ENCODE measurements at places on chromosomes 7 and 10. TPM values are rescaled to one million over a fixed set of nuclear protein-coding genes. Genes with fewer than 3 reads are reported as not detected.
A peak's percentile ranks its signal among the peaks of the same experiment; 100 is the strongest.

Gene CCDC3
- total RNA-seq, result 26.1 TPM

Gene GSTO1
- 121 TPM for total RNA-seq

- DNase-seq, result no peak
These were observed 233.1 kb upstream of the IGFBP3 start for GRCh38 chr7:46153951-46154787.

DNA sequence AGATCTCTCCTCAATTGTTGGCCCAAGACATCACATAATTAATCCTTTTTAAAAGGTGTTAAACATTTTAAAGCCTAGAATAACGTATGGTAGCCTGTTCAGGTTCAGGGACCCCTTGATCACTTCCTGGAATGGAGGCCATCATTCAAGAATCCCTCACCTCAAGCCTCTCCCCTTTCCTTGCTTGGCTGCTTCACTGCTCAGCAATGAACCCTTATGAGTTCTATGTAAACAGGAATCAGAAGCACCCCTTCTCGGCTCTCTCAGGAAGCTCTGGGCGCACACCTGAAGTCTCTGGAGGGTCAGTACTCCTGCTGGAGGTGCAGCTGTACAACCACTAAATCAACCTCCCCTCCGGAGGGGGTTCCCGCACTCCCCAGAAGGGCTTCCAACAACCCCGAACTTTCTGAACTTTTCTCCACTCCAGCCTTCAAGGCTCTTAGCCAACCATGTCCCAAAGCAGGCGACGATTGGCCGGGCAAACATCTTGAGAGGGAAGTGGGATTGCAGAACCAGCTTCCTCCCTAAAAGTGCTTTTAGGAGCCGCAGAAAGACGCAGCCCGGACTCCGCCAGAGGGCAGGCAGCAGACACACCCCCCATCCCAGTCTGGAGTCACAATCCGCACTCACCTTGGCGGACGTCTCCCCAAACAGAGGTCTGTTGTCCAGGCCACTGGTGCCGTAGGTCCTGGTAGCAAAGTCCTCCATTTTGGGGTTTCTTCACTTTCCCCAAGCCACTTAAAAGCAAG, 562 bp downstream of the TMEM243 start:
- DNase-seq, result peak; percentile 46

- DNase-seq, result no peak
These were observed 11.1 kb downstream of the UNC5B start for GRCh38 chr10:71223347-71224058.

- DNase-seq, result no peak
These were observed 105.7 kb downstream of the ELAPOR2 start for GRCh38 chr7:86953653-86954336.

DNA sequence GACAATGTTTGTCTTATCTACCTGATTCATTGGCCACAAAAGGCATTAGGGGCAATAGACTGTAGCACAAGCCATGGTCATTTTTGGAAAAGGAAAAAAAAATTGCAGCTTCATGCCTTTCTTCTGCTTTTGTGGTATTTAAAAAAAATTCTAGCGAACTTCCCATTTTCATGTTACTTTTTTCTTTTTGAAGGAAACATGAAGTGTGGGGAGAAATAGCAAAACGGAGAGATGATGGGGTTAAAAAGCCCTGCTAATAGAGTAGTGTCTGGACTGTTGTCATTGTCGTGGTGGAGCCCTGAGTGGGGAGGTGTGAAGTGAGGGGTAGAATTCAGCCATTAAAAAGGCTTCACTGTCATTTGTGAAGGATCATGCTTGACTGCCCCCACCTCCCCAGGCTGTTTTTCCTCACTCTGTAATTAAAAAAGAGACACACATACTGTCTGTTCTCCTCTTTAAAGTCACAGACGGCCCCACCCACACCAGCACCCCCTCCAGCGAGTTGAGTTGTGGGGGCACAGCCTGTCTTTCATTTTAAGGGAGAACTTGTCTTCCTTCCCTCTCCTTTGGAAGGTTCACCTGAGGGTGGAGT, 272.4 kb downstream of the CREB5 start:
- no peak for DNase-seq
